ENCODE measurements at places on chromosomes 2 and 18.
A peak's percentile ranks its signal among the peaks of the same experiment; 100 is the strongest.

- DNase-seq, result peak; percentile 63
Observed at GRCh38 chr2:126527836-126528490, 128.0 kb upstream of the GYPC start.

GRCh38 chr2:190181123-190181669 lies 118.7 kb upstream of the MSTN start:
- peak; percentile 13 for DNase-seq

DNA sequence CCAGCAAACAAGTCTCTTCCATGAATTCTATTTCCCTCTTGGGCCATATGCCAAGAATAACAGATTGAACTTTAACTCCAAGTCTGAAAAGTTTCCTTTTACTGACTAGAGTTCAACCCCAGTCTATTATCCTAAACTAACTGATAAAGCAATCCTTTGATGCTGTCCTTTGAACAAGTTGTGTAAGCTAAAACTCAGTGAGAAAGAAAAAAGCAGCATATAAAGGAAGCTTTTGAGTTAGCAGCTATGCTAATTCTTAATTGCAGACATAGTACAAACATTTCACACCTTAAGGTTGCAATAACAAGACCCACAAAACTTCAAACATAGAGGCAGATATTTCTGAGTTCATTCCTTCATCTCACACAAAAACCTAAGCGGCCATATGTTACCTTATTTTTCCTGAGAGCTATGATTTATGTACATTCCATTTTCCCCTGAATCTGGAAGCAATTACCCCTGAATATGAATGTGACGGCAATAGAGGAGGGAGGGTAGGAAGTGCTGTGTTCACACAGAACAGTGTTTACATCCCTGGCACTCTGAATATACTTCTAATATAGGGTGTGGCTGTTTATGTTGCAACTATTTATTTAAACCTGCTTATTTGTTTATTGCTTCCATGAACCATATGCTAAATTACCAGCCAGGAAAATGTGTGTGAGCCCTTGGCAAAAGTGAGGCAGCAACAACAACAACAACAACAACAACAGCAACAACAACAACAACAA lies 180.6 kb downstream of the IRS1 start:
- peak; percentile 28 for DNase-seq

DNA sequence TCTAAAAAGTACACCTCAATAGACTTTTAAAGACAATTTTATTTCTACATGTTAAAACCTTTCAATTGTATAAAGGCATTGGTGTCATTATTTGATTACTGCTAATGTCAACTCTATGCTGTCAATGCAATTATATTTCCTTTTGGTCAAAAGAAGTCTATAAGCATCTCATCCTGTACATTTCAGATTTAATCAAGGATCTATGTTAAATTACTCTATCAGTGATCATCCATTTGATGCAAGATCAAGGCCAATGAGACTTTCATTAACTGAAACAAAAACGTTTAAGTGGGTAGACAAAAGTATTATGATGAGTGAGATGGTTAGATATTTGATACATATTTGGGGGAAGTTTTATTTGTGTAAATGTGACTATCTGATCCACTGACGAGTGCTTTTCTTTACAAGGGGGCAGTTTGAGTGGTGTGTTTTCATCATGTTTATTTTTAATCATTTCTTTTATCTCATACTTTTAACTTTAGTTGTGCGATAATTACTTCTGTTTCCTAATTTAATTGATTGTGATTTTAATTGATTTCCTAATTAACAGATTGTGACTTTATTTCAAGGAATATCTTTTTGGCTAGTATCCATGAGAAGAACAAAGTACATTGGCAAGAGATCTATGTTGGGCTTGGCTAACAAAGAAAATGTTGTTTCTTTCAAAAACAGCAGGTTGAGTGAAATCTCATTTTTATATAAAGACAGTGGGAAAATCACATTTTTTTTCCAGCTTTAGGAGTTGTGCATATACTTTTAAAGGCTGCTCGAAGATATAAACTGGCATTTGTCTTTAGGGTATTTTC lies 1.1 kb downstream of the ARHGAP28 start:
- no peak for DNase-seq

- DNase-seq, result no peak
Observed at GRCh38 chr2:58483307-58483706, 242.2 kb upstream of the FANCL start.

DNA sequence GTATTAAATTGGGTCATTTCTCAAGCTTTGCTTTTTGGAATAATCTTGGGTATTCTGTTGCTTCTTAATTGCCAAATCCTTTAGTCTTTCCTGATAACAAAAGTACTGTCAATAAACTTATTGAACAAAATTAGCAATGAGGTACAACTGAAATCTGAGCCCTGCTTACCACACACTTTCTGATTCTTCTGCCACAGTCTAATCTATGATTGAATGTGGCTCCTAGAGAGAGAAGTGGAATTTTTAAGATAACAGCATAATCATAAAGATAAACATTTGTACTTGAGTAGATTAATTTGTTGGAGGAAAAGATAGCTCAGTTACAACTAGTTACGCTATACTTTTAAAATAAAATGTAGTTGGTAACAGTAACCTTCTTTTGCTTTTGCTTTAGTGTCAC lies 354.8 kb downstream of the CELF4 start:
- no peak for DNase-seq

GRCh38 chr2:230453006-230453405 lies 37.0 kb downstream of the SP100 start:
- DNase-seq, result no peak

DNA sequence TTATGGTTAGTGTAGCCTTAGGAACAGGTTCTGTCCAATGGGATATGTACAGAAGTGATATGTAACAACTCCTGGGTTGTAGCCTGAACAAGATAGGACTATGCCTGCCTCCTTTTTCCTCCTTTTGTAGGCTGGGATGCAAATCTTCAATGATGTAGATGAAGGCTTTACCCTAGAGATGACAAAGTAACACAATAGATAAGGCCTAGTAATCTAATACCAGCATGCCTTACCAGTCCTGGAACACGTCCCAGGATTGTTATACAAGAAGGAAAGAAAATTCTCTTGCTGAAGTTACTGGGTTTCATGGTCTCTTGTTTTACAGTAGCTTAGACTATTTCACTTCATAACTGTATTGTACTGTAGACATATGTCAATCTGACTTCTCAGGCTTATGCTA lies 192.1 kb downstream of the OTX1 start:
- DNase-seq, result no peak

GRCh38 chr2:221189431-221190067 lies 382.6 kb downstream of the EPHA4 start:
- no peak for DNase-seq

DNA sequence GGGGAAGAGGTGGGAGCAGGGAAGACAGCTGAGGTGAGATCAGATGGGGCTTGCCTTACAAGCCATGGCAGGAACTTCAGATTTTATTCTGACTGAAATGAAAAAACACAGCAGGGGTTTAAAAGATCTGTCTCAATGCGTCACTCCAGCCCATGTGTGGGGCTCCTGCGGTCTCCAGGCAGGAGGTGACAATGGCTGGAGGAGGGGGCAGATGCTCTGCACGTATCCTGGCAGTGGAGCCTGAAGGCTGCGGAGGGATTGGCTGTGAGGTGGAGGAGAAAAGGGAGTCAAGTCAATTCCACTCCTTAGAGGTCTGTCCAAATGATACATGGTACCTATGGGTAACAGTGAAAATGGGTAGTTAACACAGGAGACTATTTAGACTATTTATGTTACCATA lies 40.5 kb upstream of the KIDINS220 start:
- DNase-seq, result no peak

- DNase-seq, result no peak
Observed at GRCh38 chr2:64657411-64657810, 3.7 kb upstream of the SERTAD2 start.

- DNase-seq, result no peak
Observed at GRCh38 chr2:19736191-19736831, 165.5 kb downstream of the TTC32 start.

GRCh38 chr2:232493701-232494474 lies 6.3 kb upstream of the ECEL1 start:
- no peak for DNase-seq

DNA sequence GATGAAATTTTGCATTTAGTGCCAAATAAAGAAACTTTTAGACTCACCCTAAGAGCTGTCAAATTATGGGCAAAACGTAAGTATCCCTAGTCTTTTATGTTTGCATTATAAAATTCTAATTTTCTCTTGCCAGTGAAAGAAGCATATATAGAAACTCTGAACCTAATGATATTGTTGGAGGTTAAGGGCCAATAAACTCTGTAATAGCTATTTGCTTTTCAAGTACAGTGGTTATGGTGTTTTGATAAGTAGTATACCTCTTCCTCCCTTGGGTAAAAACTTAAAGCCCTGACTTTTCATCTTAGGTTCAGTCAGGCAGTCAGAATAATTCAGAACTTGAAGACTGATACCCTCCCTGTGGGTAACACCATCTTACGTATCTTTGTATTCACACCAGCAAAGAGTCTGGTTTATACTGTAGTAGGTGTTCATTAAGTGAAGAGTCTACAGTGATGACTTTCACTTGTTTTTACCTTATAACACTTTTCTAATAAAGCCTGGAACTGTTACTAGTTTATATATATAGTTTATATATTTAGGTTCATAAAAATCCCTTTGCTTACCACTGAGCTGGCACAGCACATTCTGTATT lies 19.1 kb downstream of the PAPOLG start:
- DNase-seq, result no peak

GRCh38 chr2:40325116-40325515 lies 126.8 kb downstream of the SLC8A1 start:
- DNase-seq, result no peak

GRCh38 chr2:75559680-75560021 lies 1.1 kb downstream of the EVA1A start:
- no peak for DNase-seq

DNA sequence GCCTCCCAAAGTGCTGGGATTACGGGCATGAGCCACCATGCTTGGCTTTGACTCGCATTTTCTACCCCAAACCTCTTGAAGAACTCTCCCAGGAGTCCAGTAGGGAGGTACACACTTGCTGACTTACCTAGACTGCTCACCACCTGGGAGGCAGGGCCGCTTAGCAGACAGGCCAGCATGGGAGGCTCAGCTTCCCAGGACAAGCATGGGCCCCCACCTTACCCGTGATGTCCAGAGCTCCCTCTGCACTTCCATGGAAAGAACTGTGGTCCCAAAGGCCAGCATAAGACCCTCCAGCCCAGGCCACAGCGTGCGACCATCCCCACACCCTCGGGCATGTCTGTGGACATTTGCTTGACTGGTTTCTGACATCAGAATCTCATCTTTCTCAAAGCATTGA lies 36.8 kb downstream of the ST8SIA5 start:
- DNase-seq, result no peak

- no peak for DNase-seq
Observed at GRCh38 chr2:7281231-7282201, 364.3 kb downstream of the RNF144A start.

GRCh38 chr2:113831161-113831560 lies 58.7 kb upstream of the ACTR3 start:
- peak; percentile 84 for DNase-seq

GRCh38 chr2:53941749-53942148 lies 29.0 kb downstream of the PSME4 start:
- DNase-seq, result no peak

DNA sequence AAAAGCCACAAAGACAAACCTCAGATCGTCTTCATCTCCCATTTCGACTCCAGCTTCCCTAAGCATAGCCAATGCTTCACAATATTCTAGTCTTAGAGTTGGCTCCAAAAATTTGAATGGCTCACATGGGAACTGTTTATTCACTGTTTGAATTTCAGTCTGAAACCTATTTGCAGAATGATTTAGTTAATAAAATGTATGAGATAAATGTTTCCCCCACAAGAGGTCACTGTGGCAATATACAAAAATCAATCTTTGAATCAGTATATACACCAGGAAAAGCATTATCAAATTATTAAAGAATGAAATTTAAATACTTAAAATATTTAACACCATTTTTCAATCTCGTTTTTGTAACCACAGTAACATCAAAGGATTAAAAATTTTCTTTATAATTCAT lies 40.0 kb upstream of the MCM6 start:
- peak; percentile 51 for DNase-seq
